Amygdala (tissue), 56 donors: ENCODE measurements at places on chromosomes 13 and 19.

DNA sequence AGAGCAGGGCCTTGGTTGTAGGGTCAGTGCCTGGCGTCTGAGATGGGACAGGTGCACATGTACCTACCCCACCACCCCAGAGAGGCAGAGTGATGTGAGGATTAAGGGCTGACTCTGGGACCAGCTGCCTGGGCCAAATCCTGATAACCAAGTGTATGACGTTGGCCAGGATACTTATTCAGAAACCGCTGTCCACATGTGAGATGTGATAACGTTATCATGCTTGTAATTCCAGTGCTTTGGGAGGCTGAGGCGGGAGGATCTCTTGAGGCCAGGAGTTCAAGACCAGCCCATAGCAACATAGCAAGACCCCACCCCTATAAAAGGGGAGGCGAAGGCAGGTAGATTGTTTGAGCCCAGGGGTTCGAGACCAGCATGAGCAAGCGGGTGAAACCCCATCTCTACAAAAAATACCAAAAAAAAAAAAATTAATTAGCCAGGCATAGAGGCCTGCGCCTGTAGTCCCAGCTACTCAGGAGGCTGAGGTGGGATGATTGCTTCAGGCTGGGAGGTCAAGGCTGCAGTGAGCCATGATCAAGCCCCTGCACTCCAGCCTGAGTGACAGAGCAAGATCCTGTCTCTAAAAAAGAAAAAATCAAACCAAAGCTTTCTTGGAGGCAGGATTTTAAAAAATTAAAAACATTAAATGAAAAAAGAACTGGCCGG, 10.0 kb downstream of the ADGRE5 start:
- DNase-seq = no peak

GRCh38 chr19:46998445-46999125, 21.1 kb upstream of the NPAS1 start:
- peak; percentile 74 for DNase-seq

DNA sequence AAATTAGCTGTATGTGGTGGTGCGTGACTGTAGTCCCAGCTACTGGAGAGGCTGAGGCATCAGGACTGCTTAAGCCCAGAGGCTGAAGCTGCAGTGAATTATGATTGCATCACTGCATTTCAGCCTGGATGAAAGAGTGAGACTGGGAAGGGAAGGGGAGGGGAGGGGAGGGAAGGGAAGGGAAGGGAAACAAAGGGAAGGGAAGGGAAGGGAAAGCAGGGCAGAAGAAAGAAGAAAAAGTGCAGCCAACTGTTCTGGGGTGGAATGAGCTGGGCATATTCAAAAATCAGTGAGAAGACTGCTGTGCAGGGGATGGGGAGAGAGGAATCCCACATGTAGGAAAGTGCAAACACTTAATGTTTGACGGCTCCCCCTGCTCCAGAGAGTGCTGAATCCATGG, 905.5 kb downstream of the UQCRFS1 start:
- no peak for DNase-seq

GRCh38 chr13:76300688-76301087, 585.5 kb downstream of the KCTD12 start:
- no peak for DNase-seq

GRCh38 chr19:10112037-10112761, 706 bp downstream of the P2RY11 start:
- no peak for DNase-seq

- no peak for DNase-seq
These were observed 21.6 kb upstream of the C1QTNF9 start for GRCh38 chr13:24287748-24288287.

DNA sequence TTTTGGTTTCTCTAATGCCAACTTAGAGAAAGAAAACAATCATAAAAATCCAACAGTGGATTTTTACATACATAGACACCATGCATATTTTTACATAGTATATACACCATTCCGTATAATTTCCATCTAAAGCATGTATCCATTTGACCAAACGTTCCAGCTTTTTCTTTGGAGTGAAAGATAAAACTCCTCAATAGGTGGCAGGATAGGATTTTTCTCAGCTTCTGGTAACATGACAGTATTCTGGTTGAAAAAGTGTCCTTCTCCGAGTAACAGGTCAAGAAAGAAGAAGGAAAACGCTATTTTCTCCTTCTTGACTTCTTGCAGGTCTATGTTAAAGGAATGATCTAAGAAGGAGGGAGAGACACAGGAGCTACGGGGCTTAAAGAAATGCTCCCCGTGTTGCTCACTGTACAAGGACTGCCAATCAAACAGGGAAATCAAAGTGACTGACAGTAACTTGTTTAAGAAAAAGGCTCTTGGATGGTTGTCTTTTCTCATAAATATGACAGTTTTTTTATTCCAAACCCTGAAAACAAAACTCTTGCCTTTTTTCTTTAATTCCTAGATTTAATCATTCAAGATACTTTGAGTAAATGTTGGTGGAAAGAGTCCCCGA, 11.5 kb downstream of the FLT1 start:
- DNase-seq = no peak

DNA sequence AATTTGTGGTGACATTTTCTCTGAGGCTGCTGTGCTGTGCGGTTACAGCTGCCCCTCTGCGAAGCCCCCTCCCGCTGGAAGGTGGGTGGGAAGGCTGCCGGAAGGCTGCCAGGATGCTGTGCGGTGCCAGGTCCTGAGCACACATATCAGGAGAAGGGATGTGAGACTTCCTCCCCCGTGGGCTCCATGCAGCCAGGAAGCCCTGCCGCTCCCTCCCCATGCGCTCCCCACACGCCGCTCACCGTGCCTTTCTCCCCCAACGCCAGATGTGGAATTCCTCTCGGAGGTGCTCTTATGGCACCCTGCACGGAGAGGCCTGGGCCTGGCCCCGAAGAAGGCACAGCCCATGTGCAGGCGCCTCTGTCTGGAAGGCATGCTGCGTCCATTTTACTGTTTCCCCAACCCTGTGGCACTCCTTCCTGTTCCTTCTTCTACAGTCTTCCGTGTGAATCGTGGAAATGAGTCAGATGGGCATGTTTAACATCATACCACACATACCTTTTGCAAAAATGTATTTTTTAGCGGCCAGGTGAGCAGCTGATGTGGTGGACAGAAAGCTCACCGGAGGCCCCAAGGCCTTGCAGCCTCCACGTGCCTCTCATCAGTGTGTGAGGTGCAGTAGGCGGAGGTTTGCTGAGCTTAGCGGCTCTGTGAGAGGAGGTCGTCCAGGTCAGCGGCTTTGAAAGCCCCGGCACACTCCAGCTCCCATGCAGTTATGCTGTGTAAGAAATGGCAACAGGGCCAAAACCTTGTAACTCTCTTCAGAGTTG, 88.0 kb downstream of the ATP11A start:
- no peak for DNase-seq

DNA sequence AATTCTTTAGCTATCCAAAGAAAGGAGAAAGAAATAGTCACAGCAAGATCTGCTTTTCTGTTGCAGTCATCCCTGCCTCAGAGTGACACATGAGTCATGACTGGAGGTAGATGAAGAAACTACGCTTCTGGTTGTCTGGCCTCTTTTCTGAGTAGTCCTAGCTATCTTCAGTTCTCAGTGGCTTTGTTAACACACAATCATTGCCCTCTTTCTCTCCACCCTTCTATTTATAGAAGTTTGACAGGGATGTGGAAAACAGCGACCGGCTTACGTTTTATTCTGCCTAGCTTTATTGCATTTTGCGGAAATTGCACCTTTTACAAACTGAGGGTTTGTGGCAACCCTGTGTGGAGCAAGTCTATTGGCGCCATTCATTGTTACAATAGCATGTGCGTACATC, 26.7 kb downstream of the SPATA13 start:
- DNase-seq = no peak

DNA sequence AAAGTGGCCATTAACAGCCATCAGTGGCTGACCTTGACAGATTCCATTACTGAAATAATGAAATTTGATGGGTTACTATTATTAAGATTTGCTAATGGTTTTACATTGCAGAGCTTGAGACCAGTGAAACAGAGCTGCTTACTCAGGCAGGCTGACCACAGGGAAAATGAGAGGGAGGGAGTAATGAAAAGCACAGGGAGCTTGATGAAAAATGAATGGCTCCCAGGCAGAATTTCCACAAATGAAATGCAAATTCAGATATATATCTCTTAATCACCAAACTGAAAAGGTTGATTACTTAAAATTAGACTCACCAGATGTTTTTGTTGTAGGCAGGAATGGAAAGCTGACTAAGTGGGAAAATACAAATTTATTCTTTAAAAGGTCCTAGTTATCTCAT, 36.1 kb downstream of the HTR2A start:
- no peak for DNase-seq

- DNase-seq = no peak
These were observed 401.9 kb downstream of the PCDH20 start for GRCh38 chr13:61013796-61014195.

DNA sequence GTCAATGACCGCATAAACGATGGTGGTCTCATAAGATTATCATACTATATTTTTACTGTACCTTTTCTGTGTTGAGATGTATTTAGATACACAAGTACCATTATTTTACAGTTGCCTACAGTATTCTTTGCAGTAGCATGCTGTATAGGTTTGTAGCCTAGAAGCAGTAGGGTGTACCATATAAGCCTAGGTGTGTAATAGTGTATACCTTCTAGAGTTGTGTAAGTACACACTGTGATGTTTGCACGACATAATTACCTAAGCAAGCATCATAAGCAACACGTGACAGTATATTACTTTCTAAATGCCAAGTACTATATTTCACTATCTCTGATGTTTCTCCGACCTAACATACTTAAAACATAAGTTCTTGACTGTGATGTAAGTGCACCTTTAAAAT, 2.7 kb downstream of the LPAR6 start:
- DNase-seq = no peak

- no peak for DNase-seq
These were observed 128.1 kb downstream of the EFNB2 start for GRCh38 chr13:106407338-106407737.

GRCh38 chr13:68214691-68215415, 984.7 kb upstream of the PCDH9 start:
- no peak for DNase-seq

- DNase-seq = no peak
These were observed 1629.0 kb downstream of the OLFM4 start for GRCh38 chr13:54657588-54657987.

- no peak for DNase-seq
These were observed 646.2 kb upstream of the ATXN8OS start for GRCh38 chr13:69461397-69461796.

GRCh38 chr13:99312493-99312883, 5.3 kb upstream of the GPR183 start:
- peak; percentile 71 for DNase-seq

- no peak for DNase-seq
These were observed 11.4 kb downstream of the SLC7A9 start for GRCh38 chr19:32858155-32858554.

GRCh38 chr19:48837051-48837524, 797 bp upstream of the HSD17B14 start:
- DNase-seq = peak; percentile 81

DNA sequence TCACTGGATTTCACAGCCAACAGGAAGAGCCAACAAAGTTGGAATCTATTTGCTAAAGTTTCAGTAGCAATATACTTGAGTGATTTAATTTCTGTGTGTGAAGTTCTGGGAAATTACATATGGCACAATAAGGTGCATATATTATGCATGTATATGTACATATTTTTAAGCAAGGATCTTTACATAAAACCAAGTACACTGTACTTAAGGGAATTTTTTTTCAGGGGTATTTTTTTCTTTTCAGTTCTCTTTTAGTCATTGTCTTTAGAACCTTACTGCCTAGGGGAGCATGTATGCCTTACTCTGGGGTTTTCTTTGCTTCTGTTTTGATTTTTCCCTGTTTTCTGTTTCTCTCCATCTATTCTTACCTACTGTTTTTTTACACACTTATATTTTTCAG, 7.4 kb downstream of the RAP2A start:
- DNase-seq = no peak

GRCh38 chr19:28881616-28882015, 331.3 kb downstream of the UQCRFS1 start:
- DNase-seq = no peak

DNA sequence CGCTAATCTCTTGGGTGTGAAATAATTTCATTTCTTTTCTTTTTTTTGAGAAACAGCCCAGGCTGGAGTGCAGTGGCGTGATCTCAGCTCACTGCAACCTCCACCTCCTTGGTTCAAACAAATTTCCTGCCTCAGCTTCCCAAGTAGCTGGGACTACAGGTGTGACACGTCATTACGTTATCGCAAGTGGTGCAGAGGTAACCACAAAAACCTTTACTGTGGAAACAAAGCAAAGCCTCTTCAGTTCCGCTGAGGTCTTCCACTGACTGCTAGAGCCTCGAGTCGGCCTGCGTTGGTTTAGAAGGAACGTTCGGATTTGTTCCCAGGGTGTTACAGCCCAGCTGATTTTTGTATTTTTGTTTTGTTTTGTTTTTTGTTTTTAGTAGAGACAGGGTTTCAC, 2.0 kb upstream of the ZNF784 start:
- DNase-seq = no peak

DNA sequence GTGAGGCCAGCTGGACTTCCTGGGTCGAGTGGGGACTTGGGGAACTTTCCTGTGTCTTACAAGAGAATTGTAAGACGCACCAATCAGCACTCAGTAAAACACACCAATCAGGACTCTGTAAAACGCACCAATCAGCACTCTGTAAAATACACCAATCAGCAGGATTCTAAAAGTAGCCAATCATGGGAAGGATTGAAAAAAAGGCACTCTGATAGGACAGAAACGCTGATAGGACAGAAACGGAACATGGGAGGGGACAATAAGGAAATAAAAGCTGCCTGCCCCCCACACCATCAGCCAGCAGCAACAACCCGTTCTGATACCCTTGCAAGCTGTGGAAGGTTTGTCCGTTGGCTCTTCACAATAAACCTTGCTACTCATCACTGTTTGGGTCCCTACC, 73.1 kb upstream of the SGCG start:
- DNase-seq = no peak

GRCh38 chr19:28977826-28978225, 235.1 kb downstream of the UQCRFS1 start:
- DNase-seq = no peak
